Iris pigment epithelial cell (primary cell): ENCODE measurements at places on chromosomes 5 and 9.

- DNase-seq: peak; percentile 24
Measured at GRCh38 chr5:81971111-81971711, 612 bp upstream of the ATG10 start.

GRCh38 chr9:137556069-137556838 lies 4.6 kb downstream of the MRPL41 start:
- peak; percentile 63 for DNase-seq

- no peak for DNase-seq
Measured at GRCh38 chr9:121610638-121610953, 40.8 kb upstream of the DAB2IP start.

GRCh38 chr5:149424371-149425315 lies 45.6 kb upstream of the IL17B start:
- DNase-seq: no peak

GRCh38 chr5:113683211-113683610 lies 169.7 kb downstream of the YTHDC2 start:
- no peak for DNase-seq

GRCh38 chr5:133164759-133165158 lies 112.9 kb downstream of the HSPA4 start:
- DNase-seq: no peak

- peak; percentile 9 for DNase-seq
Measured at GRCh38 chr5:127550652-127551409, 33.4 kb downstream of the PRRC1 start.

DNA sequence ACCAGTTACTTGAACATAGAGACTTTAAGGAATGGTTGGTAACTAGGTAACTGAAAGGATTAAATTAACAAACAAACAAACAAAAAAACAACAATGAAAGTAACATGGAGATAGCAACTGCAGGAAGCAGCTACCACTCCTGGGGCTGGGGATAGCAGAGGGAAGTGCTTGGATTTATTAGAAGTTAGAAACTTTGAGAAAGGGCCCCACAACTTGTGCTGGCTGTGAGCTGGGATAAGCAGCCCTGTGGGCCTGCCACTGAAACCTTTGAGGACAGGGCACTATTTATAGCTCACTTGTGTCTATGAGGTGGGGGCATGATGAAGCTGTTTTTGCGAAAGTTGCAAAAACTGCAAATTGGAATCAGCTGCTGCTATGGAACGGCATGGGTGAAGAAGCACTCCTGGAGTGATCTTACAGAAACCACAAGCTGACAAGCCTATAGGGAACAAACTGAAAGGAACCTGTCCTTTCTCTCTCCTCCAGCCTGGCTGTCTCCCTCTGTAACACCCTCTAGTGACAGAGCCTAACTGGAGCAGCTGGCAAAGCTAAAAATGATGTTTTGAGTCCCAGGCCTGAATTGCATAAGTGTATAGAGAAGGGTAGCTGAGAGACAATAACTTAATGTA lies 91.4 kb upstream of the RANBP6 start:
- peak; percentile 19 for DNase-seq

GRCh38 chr9:78144008-78144381 lies 91.9 kb upstream of the CEP78 start:
- DNase-seq: no peak

GRCh38 chr9:38418366-38418765 lies 5.9 kb downstream of the IGFBPL1 start:
- DNase-seq: no peak

- peak; percentile 5 for DNase-seq
Measured at GRCh38 chr9:83473488-83473971, 64.7 kb downstream of the FRMD3 start.
